ENCODE measurements at places on chromosomes 3 and 15.
A peak's percentile ranks its signal among the peaks of the same experiment; 100 is the strongest.

DNA sequence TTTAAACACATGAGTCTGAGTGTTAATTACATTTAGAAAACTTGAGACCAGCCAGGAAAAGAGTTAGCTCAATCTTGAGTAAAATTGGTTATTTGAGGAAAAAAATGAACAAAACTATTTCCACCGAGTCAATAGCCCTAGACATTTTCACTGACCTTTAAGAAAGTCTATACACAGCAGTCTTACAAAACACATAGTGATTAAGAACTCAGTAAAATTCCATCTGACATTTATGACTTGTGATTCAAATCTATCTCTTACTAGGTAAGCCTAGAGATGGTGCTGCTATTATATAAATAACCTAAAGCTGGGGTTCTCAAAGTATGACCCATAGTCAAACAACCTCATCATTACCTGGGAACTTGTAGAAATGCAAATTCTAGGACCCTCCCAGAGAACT lies 109.1 kb upstream of the COL8A1 start:
- no peak for DNase-seq

DNA sequence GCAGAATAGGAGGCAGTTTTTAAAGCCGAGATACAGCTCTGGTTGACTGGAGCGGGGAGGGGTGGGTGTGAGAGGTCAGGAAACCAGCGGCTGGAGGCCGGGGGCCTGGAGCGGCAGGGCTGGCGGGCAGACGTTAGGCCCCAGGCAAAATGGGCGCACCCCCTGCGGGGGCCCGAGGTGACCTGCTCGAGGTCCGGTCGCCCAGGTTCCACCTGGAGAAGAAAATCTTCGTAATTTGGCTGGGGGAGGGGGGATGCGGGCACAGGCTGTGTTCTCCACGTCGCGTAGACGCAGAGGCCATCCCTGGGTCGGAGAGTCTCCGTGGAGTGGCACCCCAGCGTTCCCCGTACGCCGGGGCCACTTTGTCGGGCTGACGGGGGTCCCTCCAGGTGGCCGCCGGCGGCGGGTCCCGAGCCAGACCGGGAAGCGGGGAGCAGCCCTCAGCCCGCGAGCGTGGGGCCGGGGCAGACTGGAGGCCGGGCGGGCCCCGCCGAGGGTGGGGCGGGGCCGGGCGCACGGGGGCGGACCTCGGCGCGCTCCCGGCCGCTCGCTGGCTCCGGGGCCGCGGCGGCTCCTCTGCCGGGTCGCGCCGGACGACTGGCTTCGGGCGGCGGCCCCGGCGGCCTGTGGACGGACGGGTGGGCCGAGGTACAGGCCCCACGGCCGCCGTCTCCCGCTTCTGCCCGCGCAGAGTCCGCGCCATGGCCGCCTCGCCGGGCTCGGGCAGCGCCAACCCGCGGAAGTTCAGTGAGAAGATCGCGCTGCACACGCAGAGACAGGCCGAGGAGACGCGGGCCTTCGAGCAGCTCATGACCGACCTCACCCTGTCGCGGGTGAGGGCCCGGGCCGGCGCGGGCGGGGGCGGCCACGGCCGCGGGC lies at the start of gene CRTC3:
TSS of gene CRTC3 (plus strand) at position 553 of the 879 bp plus-strand sequence. CDS start at position 702, 149 bp downstream.
- DNase-seq, result peak; percentile 79

- peak; percentile 59 for DNase-seq
Observed at GRCh38 chr15:50182219-50183013, 420 bp downstream of the SLC27A2 start.

GRCh38 chr15:58738046-58738707 lies 11.3 kb downstream of the ADAM10 start:
- DNase-seq, result no peak

- DNase-seq, result peak; percentile 27
Observed at GRCh38 chr3:106381286-106381938, 512.6 kb upstream of the CBLB start.

GRCh38 chr3:188759336-188760005 lies 412.3 kb upstream of the TPRG1 start:
- no peak for DNase-seq

DNA sequence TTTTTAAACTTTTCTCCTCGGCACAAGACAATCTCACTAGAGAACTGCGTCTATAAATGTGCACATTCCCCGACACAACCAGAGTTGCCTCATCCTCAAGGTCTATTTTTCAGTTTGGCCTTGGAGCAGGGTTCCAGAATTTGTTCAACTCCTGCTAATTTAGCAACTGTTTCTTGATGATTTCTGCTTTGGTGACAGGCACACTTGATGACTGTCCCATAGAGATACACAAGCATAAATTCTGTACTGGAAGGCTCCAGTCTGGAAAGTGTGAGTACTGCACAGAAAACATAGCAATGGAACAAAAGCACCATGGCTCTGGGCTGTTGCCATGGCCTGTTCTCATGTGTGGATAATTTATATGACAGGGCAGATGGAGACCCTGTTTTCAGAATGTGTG lies 379.6 kb upstream of the PDZRN3 start:
- DNase-seq, result peak; percentile 40

DNA sequence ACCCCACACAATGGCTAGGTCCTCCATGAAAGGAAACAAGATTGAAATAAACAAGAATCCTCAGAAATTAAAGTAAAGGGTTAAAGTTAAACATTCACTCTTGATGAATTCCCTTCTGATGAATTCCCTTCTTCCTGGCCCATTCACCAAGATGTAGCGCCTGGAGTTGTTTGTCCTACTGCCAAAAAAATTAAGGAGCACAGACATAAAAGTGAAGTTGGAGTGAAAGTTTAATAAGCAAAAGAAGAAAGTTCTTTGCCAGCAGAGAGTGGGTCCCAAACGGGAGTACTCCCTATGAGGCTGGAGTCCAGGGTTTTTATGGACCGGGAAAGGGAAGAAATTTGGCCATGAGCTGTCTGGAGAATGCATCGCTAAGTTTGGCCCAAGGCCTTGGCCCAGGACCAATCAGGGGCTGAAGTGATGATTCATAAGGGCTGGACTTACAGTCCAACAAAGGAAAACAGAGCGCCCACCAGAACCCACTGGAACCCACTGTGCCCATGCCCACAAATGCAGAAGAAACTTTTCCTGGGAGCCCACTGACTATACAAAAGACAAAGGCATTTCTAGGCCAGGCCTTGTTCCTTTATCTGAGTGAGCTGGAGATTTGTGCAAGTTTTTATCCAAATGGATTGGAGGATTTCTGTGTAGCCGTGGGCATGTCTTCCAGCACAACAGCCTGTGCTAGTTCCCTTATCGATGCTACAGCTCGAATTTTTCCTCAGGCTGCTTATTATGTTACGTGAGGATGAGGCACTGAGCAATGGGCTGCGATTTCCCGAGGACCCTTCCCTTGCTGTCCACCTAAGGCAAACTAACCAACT lies 1561.6 kb downstream of the OTOL1 start:
- DNase-seq, result no peak

GRCh38 chr3:63022114-63022513 lies 146.9 kb upstream of the CADPS start:
- peak; percentile 21 for DNase-seq

DNA sequence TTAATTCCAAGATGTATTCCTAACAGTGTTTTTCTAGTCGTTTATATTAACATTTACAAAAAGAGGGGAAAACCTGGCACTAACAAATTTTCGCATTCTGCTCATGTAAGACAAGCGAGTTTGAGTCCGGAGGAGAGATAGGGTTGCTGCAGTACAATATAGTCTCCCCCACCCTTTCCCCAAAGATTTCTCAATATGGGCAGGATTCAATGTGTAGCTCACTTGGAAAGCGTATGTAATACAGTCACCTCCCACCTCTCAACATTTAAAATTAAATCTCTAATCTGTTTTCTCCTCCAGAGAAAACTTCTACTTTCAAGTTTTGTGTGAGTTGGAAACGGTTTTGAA lies 57.9 kb downstream of the CMSS1 start:
- DNase-seq, result peak; percentile 20

- no peak for DNase-seq
Observed at GRCh38 chr3:102053375-102053989, 204.2 kb downstream of the NFKBIZ start.

DNA sequence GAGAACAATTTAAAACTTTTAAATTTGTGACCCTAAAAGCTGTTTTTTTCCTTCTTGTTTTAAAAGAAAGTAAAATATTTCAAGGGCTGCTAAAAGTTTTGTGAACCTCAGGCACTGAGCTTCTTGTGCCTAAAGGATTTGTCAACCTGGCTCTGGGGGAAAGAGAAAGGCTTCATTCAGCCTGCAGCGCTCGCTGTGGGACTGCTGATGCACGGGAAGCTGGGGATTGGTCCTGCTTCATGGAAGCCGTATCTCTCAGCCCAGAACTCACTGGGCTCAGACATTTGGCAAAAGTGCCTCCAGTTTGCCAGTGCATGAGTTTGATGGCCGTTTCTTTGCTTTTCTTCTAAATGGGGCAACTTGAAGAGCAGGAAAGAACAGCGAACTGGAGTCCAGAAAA lies 30.8 kb downstream of the TPRG1 start:
- peak; percentile 9 for DNase-seq

DNA sequence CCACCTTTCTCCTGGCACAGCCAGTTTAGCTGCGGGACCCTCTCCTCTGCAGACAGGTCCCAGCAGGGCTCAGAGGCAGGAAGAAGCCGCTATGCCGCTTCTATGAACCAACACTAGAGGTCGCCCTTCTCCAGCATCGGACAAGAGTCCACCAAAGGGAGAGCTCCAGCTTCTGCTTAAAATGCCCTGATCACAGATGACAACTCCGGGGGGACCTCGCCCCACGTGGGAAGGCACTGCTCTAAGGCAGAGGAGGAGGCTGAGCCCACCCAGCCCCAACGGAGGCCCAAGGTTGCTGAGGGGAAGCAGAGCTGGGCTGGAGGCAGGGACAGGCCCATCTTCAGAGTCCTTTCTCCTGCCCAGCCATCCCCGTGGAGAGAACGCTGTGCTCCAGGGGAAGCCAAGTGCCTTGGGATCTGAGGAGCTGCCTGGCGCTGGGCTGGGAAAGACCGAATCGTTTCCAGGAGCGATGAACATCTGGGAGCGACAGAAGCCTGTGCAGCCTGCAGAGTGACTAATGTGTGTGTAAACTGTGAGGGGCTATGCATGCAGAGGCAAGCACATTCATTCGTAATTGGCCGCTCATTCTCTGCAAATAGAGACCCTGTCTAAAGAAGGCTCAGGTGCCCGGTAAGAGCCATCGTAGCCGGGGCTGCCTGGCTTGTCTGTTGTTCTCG lies 43.5 kb upstream of the BDH1 start:
- peak; percentile 85 for DNase-seq

- peak; percentile 83 for DNase-seq
Observed at GRCh38 chr3:44995142-44995770, 19.2 kb downstream of the EXOSC7 start.

All from brain (organoid and tissue), 16 donors.